Lower leg skin (tissue), 4 donors: ENCODE measurements at places on chromosomes 11 and 22.

- no peak for DNase-seq
These were observed 18.5 kb downstream of the SPECC1L start for GRCh38 chr22:24289114-24289513.

GRCh38 chr11:94132152-94132558 is 3.5 kb downstream of the PANX1 start:
- peak; percentile 34 for DNase-seq

DNA sequence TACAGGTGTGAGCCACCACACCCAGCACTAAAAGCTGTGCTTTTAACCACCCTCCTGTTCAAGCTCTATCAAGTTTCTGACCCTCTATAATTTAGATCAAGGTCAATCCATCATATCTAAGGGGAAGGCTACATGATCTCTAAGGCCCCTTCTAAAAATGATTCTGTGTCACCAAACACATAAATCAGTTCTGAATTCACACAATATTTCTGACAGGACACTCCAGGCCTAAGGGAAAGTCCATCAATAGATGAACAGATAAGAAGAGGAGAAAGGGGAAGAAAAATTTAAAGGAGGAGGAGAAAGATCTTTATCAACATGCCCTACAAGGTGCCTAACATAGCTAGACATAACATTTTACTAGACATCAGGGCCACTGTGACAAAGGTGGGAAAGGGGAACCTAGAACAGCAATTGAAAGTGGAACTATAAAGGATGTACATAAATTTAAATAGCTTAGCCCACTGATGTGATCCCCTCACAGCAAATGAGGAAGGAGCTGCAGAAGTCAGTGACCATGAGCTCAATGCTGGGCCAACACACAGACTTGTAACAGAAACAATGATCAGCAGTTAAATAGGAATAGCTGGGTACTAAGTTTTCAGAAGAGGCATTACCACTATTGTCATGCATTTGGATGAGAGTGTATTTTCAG is 4.7 kb downstream of the PRCP start:
- DNase-seq = no peak

DNA sequence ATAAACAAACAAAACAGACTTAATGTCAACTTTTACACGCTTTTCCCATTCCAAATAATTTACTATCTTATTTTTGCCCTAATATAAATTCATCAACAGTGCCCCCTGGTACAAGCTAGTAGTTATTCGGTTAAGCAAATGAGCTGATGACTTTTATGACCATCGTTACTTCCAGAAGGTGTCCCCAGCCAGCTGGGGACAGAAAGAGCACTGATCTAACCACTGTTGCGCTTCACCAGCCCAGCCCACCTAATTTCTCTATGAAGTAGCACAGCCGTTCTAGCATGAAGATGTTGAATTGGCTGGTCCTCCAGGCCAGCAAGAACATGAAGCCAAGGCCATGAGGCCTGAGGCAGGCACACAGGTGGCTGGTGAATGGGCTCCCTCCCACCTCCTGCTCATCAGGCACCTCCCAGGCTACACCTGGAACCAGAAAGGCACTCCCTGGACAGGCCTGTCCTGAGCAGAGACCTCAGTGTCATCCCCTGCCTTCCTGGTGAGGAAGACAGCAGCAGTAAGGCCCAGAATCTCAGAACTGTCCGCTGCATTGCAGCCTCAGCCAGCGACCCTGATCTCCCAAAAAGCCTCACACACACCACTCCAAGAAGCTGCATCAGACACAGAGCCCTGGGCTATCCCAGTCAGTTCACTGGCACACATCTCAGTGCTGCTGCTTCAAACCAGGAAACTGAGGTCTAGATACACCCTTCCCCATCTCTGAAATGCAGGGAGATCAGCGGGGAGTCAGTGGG is 12.9 kb downstream of the GNB1L start:
- no peak for DNase-seq

DNA sequence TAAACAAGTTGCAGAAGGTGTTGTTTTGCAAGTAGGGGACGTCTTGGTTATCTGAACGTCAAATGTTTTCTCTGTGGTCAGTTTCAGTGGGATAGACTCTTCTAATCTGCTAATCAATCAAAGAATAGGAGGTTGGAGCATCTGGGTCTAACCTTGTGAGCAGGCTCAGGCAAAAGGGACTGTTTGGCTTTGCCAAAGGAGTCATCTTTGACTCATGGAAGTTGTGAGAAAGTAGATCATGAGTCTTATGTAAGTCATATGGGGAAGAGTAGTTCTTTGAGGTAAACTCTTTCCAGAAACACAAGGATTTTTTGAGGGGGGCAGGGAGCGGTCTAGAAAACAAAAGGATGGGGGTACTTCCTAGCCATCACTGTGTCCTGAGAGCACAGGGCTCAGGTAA is 27.1 kb upstream of the TOP3B start:
- no peak for DNase-seq

GRCh38 chr11:75768909-75769771 is 562 bp downstream of the DGAT2 start:
- DNase-seq = no peak

GRCh38 chr11:75949023-75949672 is 134.1 kb downstream of the UVRAG start:
- DNase-seq = no peak

DNA sequence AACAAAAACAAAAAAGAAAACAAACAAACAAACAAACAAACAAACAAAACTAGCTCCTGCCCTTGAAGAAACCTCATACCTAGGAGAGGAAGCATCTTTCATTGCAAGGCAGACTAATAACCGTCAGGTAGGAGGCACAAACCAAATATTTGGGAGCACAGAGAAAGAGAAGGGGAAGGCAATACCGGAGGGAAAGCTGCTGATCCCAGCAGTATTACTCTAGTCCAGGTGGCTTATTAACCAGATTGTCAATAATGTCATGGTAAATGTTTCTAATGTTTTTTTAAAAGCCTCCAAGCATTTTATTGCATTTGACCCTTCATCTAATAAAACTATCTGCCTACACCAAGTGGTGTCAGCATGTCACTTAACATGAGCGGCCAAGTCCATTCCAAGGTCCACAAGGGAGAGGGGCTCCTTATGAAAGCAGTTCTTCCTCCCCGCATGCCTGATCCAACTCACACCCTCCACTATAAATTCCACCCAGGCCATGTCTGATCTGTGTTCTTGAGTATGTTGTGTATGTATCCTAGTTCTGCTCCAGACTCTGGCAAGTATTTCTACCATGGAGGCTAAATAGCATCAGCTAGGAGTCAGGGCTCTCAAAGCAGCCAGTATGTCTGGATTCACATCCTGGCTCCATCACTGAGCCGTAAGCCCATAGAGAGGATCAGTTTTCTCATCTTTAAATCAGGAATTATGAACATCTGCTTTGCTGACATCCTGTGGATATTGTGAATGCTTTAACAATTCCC is 208.1 kb upstream of the TENM4 start:
- DNase-seq = no peak

GRCh38 chr11:85843929-85844328 is 11.3 kb upstream of the CCDC83 start:
- no peak for DNase-seq

- no peak for DNase-seq
These were observed 7.1 kb downstream of the SLC1A2 start for GRCh38 chr11:35412285-35412684.

DNA sequence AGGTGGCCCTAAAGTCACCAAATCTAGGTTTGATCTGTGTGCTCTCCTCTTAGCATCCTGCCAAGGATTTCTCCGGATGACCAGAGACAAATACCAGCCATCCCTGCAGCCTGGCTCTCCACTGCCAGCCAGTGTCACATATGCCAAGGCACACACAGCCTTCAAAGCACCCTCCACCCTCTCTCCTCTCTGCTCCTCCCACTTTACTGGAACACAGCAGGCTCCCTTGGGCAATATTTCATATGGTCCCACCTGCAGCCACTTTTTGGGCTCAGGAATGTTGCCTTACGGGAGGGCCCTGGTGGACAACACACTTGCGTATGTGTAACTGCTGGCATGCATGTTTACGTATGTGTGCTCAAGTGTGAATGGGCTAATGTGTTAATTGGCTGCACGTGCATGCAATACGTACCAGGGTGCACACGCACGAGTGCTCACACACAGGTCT is 183.9 kb downstream of the CEP164 start:
- no peak for DNase-seq

DNA sequence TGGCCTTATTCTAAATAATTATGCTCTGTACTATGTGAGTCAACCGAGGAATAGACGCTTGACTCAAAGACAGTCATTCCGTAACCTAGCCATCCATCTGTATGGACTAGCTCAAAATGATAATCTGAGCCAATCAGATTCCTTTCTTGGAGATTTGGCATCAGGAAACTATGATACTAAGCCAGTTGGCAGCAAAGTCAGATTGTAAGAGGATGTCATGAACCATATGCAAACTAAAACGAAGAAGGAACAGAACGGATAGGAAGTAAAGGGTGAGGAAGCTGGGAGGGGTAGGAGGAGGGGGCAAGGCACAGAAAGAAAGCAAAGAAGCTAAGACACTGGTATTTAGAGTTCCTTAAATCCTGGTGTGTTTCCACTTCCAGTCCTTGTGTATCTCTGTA is 10.7 kb upstream of the SESN3 start:
- DNase-seq = no peak

DNA sequence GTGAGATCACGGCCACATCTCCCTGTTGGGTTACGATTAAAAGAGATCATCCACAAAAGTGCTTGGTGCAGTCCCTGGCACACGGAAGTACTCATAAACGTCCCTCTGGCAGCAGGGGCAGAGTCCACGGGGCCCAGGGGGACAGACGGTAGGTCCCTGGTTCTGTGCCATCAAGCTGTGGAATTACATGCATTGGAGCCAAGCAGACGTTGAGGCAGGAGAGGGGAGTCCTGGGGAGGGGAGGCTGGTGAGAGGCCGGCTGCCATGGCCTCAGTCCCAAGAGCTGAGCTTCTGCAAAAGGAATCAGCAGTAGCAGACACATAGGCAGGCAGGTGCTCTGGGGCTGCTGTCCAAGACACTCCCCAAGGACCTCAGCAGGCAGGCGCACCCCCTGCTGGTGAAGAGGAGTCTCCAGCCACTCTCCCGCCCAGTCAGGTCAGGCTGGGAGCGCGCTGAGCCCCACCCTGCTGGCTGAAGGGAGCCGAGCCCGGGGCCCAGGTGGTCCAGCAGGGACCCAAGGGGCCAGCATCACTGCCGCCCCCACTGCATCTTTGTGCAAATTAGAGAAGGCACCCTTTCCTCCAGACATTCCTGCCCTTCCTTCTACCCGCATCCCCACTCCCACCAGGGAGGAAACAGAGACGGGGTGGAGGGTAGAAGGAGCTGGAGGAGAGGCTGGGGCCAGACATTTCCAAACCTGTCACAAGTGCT is 7.6 kb upstream of the KCTD17 start:
- DNase-seq = no peak

DNA sequence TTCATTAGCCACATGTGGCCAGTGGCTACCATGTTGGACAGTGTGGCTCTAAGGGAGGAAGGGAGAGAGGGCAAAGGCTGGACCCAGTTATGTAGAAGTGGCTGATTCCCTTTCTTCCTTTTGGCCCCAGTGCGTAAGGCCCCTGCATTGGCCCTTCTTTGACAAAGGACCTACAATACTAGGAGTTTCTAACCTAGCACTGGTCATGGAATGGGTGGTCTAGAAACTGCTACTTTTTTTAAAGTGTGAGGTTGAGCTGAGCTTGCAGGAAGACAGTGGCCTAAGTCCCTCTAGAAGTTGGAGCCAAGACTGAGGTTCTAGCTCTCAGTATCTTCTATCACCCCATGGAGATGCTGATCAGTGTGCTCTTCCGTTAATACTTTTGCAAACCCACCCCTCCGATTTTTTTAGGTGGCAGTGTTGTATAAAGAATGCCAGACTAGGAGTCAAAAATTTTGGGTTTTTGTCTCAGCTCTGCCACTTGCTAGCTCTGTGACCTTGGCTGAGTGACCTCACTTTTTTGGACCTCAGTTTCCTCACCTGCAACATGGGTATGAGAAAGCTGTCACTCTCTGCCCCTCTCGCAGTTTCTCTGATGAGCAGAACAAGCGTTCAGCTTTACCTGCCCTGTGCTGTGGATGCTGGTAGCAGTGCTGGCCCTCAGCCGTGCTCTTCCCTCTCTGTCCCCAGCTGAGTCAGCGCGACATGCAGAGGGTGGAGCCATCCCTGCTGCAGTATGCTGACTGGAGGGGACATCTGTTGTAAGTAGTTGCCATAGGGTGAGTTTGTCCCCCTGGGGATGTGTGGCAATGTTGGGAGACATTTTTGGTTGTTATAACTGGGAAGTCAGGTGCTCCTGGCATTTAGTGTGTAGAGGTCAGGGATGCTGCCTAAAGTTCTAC is 6.9 kb downstream of the ACCS start:
- DNase-seq = no peak
